ENCODE measurements at places on chromosomes 1 and 21.

DNA sequence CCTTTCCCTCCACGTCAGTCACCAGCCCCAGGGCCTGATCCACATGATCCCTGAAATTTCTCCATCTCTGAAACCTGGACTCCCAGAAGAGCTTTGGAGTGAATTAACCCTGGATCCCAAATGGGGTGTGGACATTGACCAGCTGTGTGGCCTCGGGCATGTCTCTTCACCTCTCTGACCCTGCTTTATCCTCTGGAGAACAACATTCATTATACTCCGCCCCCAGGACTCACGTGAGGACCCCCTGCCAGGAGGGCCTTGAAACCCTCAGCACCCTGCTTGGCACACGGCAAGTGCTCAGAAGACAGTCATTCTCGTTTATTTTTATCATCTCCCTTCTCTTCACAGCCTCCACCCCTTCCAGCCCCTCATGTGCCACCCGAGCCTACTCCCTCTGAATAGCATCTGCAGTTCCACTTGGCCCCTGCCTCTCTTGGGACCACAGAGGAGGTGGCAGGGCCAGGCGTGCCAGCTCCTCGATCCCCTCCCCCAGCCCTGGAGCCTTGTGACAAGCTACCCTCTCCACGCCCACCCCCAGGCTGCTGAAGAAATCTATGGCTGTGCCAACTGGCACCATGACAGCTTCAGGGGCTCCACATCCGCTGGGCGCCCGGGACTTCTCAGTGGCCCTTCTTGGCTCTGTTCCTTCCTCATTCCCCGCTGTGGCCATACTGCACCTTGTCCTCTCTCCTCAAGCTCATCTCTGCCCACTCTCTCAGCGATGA lies 18.0 kb downstream of the ADGRB2 start:
- no peak for DNase-seq

DNA sequence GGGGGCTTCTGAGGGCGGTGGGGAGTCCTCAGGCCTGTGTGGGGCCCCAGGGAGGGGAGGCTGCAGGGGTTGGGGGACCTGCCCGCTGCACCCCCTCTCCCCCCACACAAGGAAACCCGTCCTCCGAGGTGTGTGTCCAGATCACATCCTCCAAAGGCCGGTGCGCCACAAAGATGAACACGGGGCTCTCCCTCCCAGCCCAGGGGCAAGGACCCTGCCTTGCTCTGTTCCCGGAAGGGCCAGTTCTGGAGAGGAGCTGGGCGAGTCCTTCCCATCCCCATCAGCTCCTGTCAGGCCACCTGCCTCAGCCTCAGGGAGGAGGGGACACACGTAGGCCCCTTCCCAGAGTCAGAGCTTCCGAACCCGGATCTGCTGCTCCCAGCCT lies 2.5 kb upstream of the TTLL10 start:
- no peak for DNase-seq

- DNase-seq, result no peak
Measured at GRCh38 chr21:44528634-44528995, 11.4 kb downstream of the KRTAP10-1 start.

DNA sequence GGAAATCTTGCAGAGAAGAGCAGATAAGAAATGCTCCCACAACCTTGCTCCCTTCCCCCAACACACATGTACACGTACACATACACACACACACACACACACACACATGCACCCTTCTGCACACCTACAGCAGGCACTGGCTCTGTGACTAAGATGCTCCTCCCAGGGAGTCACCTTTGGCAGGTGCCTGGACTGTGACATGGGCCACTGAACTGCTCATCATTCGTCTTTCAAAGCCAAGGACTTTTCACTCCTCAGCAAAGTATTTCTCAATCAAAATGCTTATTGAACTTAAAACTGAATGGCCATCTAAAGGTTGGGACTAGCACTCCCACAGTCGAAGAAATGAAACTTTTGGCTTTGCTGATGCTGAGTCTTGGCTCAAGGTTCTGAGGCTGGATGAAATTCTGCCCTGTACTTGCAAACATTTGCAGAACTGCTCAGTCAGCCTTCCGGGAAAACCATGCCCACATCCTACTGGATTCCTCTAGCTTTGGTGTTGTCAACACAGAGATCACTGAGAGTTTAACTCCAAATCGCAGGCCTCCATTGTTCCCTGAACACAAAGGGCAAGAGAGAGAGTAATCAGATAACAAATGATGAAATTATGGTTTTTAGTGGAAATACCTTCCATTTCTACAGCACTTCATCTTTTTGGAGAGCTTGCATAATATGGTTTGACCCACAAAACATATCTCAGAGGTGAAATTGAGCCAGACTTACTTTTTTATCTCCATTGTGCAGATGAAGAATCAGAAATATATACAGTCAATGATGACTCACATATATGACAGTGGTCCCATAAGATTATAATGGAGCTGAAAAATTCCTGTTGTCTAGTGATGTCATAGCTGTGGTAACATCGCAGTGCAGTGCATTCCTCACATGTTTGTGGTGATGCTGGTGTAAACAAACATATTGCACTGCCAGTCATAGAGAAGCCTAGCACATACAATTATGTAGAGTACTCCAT lies 72.4 kb upstream of the BCAR3 start:
- no peak for DNase-seq

DNA sequence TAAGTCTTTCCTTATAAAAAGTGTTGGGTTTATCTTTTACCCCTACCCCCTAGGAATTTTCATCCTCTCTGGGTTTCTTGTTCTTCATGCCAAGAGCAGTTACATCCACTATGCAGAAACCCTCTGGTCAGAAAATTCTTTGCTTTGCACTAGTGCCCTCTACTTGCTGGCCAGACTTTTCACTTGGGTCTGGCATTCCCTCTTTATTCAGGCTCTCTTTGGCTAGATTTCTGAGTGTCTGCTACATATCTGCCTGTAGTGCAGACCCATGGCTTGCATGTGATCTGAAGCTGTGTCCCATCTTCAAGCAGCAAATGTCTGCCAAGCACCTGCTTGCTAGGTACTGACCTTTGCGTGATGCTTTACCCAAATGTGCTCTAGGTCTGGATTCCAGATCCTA lies 237.0 kb downstream of the GPATCH2 start:
- no peak for DNase-seq

GRCh38 chr1:115067161-115067859 lies 22.0 kb downstream of the TSPAN2 start:
- DNase-seq, result no peak

GRCh38 chr1:230334447-230334837 lies 91.7 kb downstream of the PGBD5 start:
- DNase-seq, result no peak

DNA sequence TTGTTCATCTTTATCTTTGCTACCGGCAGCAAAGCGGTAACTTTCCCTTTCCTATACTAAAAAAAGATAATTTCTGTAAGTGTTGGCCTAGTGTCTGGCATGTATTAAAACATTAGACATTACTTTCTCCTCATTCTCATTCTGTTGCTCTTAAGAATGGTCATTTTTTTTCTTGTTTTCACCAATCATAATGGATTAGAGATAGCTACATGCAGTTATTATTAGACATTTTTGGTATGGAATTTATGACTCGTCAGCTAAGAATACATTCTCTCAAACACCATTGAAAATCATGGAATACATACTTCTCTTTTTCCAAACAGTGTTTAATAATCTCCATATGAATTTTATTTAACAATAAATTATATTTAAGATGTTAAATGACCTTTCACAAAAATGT lies 1154.6 kb downstream of the BRINP3 start:
- DNase-seq, result no peak

DNA sequence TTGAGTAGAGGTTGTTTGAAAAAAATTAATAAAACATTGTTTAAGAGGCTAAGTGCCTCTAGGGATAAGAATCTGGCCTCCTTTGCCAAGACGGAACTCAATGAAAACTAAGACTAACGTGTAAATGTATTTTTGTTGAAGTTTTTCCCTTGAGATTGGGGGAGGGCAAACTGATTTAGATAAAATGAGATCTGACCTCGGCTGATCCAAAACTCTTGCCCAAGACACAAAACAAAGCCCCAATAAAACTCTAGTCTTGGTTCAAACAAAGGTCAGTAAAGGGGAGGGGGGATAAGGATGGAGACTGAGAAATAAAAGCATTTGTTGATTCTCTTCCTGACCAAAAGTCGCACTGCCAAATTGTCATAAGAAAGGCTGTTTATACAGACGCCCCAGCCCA lies 134.8 kb upstream of the DPT start:
- DNase-seq, result peak; percentile 82

DNA sequence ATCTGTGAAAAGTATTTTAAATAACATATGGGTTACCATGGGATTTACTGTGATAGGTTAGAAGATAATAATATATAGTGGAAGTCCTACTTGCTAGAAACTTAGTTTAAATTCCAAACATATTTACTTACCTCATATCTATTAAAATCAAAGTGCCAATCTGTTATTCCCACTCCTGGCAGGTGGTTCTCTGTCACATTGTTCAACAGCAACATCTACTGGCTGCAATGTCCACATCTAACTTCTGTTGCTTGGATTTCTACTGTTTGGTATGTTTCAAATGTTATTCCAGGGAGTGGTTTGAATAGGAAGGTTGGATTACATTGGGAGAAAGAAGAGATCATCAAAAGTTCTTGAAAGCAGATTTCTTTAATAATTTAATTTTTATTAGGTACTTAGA lies 122.5 kb upstream of the NCAM2 start:
- no peak for DNase-seq

- DNase-seq, result no peak
Measured at GRCh38 chr1:168007691-168008090, 70.8 kb upstream of the MPC2 start.

DNA sequence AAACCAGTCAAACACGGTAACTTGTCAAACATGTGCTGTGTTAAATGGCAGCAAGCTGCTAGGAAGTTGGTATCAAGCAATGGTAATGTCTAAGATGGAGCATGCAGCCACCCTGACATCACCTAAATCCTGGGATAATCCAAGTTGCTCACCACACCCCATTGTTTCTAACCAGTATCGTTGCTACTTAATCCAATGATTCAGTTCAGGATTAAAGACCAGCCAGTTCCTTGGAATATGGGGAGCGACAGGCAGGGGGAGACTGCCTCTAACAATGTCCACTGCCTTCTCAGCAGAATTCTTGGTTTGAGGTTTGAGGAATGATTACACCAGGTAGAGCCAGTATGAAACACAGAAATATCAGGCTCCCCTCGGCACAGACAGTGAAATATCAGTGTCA lies 122.1 kb upstream of the IFFO2 start:
- DNase-seq, result no peak

GRCh38 chr1:119139857-119140176 lies 636 bp downstream of the WARS2 start:
- no peak for DNase-seq

GRCh38 chr1:175155473-175155856 lies 37.1 kb downstream of the KIAA0040 start:
- DNase-seq, result no peak

GRCh38 chr1:1062348-1063163 lies 11.6 kb downstream of the RNF223 start:
- DNase-seq, result no peak
